ENCODE measurements at places on chromosomes 16 and 17.

GRCh38 chr16:49647673-49648072 lies 208.2 kb downstream of the ZNF423 start:
- DNase-seq: no peak

DNA sequence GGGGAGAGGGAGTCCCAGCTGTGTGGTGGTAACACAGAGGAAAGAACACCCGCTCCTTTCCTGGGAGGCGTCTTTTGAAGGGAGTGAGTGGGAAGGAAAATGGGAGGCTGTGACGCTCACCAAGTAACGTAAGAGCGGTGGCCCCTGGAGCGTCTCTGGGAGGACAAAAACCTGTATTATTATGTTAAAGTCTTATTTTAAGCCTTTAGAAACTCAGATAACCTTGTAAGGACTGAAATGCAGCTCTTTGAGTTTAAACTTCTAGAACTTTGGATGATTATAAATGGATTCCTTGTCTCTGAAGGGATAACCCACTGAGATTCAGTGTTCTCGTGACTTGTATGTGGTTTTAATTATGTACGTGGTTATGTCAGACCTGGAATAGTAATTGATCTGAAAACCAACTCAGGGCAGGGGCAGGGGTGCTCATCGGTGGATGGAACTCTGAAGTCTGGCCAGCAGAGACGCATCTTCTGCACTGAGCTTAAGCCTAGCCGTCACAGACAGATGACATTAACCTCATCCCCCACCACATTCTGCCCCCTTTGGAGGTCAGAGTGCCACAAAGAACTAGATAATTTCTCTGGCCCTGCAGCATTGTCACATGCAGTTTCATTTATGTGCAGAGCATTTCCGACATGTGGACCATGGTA lies 41.8 kb upstream of the SLC12A3 start:
- DNase-seq: no peak

- no peak for DNase-seq
These were observed 2.0 kb downstream of the PPP1R9B start for GRCh38 chr17:50148226-50149090.

GRCh38 chr17:81523402-81524038 lies 4.7 kb upstream of the FSCN2 start:
- peak; percentile 88 for DNase-seq

DNA sequence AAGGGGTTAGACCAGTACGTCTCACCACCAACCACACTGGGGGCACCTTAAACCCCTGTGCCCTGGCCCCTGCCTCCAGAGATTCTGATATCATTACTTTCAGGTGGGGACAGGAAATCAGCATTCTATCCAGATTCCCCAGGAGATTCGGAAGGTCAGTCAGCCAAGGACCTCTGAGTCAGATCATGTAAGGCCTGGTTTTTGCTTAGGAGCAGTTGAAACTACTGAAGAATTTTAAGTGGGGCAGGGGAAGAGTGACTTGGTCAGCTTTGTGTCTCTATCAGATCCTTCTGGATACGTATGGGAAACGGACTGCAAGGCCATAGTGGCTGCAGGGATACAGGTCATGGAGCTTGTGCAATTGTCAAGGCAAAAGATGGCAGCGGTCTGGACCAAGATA lies 9.0 kb downstream of the EMP2 start:
- DNase-seq: no peak

DNA sequence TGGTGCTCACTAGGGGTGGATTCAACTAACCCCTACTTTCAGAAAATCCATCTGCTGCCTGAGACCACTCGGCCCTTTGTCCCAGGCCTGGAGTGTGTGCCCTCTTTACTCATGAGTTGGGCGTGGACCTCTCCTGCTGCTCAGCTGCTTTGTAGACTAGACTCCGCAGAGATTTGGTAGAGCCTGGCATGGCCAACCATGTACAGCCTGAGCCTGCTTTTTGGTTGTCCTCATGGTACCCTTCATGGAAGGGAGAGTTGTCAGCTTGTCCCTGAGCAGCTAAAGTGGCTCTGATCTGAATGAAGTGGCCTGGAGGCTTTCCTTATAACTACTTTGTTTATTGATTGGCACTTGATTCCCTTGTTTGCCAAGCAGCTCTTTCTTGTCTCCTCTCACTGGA lies 1.5 kb downstream of the EDC4 start:
- DNase-seq: no peak

GRCh38 chr17:22277595-22277994 lies 585.3 kb downstream of the KCNJ18 start:
- DNase-seq: no peak
